ENCODE measurements at places on chromosomes 1 and 21. TPM values are rescaled to one million over a fixed set of nuclear protein-coding genes. Genes with fewer than 3 reads are reported as not detected.

Gene SCP2
- total RNA-seq = 95.8 TPM

Gene SMCP
- not detected for total RNA-seq

Gene CYYR1
- total RNA-seq = not detected

GRCh38 chr21:18274370-18274769 is 29.7 kb downstream of the CHODL start:
- H3K27ac ChIP-seq = no peak overlapping the region
- H3K36me3 ChIP-seq = no peaks in the 10 kb centered on the region
- H3K4me3 ChIP-seq = no peak overlapping the region
- DNase-seq = no peak
- no peaks in the 10 kb centered on the region for H3K4me1 ChIP-seq
- no peaks in the 10 kb centered on the region for H3K27me3 ChIP-seq

GRCh38 chr1:198462365-198463019 is 78.0 kb downstream of the ATP6V1G3 start:
- no peak overlapping the region for H3K4me3 ChIP-seq
- DNase-seq = no peak
- no peak overlapping the region for H3K27ac ChIP-seq

- peaks cover 31% of the 10 kb centered on the region for H3K4me1 ChIP-seq
- no peaks in the 10 kb centered on the region for H3K27me3 ChIP-seq
- DNase-seq = no peak
- no peak overlapping the region for H3K27ac ChIP-seq
These were observed 1.6 kb upstream of the CDC14A start for GRCh38 chr1:100350787-100351094.

GRCh38 chr1:149917571-149918144 is at the start of gene SV2A:
Gene SV2A, minus strand, starts transcription at chr1:149917844. Its CDS starts 4,004 bp downstream, at chr1:149913840.
- no peak for DNase-seq
- no peaks in the 10 kb centered on the region for H3K4me1 ChIP-seq
- H3K36me3 ChIP-seq = peaks cover 4% of the 10 kb centered on the region
